ENCODE measurements at places on chromosomes 11 and 22.

DNA sequence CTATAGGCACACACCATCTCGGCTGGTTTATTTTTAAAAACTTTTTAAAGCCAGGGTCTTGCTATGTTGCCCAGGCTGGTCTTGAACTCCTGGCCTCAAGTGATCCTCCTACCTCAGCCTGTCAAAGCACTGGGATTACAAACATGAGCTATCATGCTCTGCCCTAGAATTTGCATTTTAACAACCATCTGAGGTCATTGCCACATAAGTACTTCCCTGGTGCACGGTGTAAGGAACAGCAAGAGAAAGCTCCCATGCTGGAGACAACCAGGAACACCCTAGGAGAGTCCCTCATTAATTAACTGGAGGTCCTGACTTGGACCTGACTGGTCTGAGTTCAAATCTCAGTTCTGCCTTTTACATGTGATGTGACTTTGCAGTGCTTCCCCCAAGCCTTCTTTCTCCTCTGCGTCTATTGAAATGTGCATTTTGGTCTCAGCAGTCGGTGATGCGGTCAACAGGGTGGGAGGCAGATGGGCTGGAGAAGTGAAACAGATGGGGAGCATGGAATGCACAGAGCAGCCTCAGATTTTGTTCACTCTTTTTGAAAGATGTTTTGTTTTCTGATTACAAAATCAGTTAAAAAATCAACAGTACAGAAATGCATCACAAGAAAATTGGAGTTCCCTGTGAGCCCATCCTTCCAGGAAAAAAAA is 146.5 kb downstream of the MYO18B start:
- no peak for DNase-seq

DNA sequence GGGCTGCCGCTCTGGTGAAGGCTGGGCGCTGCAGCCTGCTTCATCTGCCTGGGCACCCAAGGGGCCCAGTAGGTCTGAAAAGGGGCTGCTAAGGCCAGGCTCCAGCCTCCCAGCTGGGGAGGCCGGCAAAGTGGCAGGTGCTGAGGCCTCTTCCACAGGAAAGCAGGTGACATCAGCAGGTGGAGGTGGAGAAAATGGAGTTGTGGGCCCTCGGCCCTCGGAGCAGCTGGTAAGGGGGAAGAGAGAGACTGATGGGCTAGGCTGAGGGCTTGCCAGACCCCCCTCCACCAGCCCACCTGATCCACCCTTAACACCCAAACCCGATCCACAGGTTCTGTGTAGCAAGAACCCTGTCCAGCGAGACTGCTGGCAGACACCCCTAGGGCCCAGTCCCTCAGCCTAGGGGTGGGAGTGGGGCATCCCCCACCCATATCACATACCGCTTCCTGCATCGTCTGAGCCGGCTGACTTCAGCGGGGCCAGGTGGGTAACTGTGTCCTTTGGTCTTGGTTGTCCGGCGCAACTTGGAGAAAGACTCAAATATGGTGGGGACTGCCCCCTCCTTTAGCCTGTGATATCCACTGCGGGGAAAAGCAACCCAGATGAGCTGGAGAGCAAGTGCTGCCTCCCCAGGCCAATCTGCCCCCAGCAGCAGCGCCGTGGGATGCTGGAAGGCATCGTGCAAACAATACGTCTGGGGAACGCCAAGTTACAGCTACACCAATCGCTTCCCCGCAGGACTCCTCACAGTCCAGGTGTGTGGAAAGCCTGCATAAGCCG is 1.5 kb downstream of the THAP7 start:
- DNase-seq = no peak

GRCh38 chr11:126304457-126305075 is 706 bp downstream of the DCPS start:
- DNase-seq = no peak

- no peak for DNase-seq
These were observed 16.4 kb upstream of the IL2RB start for GRCh38 chr22:37165940-37166674.

DNA sequence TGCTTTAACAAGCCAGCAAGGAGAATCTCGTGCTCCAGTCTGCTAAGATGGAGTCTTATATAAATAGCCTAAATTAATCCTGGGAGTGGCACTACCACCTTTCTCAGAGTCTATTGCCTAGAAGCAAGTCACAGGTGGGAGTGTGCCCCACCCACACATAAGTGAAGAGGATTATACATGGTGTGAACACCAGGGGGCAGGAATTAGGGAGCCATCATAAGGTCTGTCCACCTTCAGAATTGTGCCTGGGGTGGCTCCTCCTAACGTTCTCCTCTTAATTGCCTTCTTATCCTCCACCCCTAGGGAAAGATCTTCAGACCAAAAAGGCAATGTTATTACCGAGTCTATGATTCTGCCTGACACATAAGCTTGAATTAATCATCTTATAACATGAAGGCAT is 276.8 kb upstream of the SESN3 start:
- DNase-seq = no peak

Data from CD4-positive, alpha-beta memory T cell (primary cell).